ENCODE measurements at places on chromosomes 12 and 14. TPM values are rescaled to one million over a fixed set of nuclear protein-coding genes. Genes with fewer than 3 reads are reported as not detected.

DNA sequence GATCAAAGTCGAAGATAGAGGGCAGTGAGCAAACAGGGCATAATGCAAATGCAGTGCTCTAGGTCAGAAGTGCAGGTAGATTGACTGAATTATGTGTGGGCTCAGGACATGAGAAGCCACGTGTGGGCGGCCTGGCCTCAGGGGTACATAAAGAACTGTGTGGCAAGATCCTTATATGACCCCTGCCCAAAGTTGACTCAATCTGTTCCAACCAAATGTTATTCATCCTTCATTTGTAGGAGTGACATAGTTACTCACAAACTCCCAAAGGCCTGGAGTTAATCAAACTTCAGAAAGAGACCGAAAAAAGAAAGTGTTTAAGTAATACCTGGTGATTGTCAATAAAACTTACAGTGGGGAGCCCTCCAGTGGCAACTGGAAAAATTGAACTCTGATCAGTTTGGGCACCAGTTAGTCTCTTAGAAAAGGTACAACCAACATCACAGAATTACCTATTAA lies 150.4 kb upstream of the FAR2 start:
- DNase-seq, result no peak

DNA sequence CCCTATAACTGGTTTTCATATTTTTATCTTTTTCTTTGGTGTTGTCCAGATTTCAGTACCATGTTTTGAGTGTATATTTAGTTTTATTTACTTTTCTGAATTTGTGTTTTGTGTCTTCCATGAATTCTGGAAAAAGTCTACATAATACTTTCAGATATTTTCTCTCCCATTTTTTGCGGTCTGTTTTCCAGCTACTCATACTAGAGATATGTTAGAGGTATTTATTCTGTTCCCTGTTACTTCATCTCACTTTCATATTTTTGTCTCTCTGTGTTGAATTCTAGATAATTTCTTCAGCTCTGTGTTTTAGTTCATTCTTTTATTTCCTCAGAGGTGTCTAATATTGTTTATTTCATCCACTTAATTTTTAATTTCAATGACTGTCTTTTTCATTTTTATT lies 74.2 kb downstream of the IFT81 start:
- DNase-seq, result no peak

- no peak for DNase-seq
Observed at GRCh38 chr12:104411826-104412641, 44.7 kb upstream of the CHST11 start.

- no peak for DNase-seq
Observed at GRCh38 chr14:51546099-51546498, 105.6 kb upstream of the FRMD6 start.

DNA sequence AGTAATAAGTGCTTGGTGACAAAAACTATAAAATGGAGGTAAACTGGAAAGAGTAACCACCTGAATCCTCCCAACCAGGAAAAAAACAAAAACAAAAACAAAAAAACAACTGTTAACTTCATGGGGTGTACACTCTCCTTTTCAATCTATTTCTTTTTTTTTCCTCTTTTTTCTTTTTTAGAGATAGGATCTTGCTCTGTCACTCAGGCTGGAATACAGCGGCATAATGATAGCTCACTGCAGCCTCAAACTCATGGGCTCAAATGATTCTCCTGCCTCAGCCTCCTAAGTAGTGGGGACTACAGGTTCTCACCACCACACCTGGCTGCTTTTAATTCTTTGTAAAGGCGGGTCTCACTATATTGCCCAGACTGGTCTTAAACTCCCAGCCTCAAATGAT lies 76.8 kb downstream of the PHLDA1 start:
- no peak for DNase-seq

The LRP1-AS gene
- total RNA-seq, result not detected

- no peak for DNase-seq
Observed at GRCh38 chr14:53528185-53528671, 375.1 kb upstream of the DDHD1 start.

DNA sequence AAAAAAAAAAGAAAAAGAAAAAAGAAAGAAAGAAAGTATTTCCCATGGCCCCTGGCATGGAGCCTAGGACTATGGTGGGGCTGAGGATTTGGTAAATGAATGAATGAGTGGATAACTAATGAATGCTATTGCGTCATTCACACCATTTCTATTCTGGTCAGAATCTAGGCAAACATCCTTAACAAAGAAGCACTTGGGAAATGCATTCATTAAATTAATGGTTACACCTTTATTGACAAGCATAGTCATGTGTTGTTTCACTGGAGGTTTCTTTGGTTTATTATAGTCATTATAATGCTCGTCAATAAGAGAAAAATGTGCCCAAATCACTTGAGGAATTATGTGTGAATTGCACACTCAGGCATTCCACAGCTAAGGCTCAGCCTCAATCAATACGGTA lies 13.6 kb upstream of the AQP2 start:
- no peak for DNase-seq

The RPL10L gene
- not detected for total RNA-seq

DNA sequence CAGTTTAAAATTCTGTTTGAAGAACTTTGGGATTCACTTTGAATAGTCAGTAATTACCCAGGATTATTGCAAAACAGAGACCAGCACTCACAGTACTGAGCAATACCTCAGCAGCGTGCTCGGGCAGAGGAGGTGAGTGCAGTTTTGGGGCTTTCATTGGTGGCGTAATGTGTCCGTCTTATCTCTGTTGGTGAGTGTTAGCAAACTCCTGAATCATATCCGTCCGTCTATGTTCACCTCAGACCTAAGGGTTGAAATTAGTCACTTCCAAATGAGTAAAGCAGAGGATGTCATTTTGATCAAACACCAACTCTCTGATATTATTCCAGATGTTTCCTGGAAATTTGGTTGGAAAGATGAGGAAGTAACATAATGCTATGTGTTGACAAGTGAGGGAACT lies 82.8 kb downstream of the BORCS5 start:
- DNase-seq, result no peak

DNA sequence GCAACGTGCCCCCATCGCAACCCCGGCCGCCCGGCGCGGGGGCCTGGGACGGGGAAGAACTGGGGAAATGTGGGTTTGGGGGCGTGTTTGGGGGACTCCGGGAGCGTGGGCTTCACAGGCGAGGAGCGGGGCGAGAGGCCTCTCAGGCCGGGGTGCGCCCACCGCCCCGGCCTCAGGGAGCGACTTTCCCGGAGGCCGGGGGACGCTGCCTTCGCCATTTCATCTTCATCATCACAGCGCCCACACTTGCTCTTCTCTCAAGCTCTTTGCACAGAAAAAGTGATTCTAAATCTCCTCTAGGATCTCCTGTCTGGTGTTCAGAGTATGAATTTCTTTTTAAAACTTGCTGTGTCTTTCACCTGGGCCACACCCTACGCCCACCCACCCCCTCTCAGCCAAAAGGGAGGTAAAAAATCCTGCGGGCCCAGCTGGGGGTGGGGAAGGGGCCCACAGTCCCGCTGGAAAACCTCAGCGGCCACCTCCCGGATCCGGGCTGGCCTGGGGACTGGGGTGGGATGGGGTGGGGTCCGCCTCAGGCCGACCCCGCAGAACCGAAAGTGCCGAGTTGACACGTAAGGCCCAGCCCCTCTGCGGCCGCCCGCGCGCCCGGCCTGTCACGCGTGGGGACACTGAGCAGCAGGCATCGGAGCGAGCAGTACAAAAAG lies 7.4 kb downstream of the CDKN1B start:
- no peak for DNase-seq
